ENCODE measurements at places on chromosomes 4 and X.

DNA sequence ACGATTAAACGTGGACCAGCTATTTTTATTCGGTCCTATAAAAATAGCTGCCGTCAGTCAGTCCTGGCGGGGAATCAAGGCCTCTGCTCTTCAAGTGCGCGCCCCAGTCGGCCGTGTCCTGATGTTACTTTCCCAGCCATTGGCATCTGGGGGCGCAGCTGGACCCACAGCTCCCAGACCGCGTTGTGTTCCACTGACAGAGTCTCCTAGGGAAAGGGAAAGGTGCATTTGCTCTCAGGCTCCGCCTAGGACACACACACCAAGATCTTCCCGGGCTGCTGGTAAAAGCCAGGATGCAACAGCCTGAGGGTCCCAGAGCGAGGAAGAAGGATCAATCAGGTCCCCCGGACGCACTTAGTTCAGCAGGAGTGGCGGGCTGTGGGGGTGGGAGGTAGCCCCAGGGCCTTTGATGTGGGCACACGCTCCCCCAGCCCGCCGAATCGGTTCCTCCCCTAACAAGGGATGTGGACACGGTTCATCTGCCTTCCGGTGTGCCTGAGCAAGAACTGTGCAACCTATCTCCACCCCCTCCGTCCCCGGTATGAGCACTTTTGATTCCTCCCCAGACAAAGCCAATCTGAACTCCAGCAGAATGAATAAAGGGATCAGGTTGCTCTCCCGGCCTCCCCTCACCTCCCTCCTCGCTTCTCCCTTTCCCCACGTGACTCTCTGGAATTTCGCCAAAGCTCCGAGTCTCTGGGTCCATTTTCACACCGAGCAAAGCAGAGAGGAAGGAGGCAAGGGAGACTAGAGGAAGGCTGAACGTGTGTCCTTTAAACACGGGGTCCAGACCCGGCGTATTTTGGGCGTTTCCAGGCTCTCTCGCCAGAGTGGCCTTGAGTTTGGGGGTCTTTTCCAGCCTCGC lies 626 bp upstream of the FRAS1 start:
- no peak for DNase-seq

- no peak for DNase-seq
These were observed 13.5 kb downstream of the PAGE4 start for GRCh38 chrX:49842621-49843020.

DNA sequence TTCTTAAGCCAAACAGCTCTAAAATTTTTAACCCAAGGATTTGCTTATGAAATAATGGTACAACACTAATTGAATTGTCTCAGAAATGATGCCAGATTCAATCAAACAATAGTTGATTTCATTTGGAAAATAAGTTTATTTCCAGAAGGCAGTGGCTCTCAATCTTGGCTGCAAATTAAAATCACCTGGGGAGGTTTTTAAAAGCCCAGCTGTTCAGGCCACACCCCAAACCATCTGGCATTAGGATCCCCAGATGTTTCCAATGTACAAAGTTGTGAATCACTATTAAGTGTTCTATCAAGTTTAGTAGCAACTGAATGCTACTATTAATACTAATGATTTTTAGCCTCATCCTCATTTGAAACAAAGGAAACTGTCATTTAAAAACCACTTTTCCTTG lies 22.2 kb downstream of the TMEM184C start:
- DNase-seq: no peak

- no peak for DNase-seq
These were observed 127.0 kb upstream of the ETNPPL start for GRCh38 chr4:108889696-108890483.

- peak; percentile 38 for DNase-seq
These were observed 131.4 kb upstream of the NAP1L5 start for GRCh38 chr4:88828842-88829571.

DNA sequence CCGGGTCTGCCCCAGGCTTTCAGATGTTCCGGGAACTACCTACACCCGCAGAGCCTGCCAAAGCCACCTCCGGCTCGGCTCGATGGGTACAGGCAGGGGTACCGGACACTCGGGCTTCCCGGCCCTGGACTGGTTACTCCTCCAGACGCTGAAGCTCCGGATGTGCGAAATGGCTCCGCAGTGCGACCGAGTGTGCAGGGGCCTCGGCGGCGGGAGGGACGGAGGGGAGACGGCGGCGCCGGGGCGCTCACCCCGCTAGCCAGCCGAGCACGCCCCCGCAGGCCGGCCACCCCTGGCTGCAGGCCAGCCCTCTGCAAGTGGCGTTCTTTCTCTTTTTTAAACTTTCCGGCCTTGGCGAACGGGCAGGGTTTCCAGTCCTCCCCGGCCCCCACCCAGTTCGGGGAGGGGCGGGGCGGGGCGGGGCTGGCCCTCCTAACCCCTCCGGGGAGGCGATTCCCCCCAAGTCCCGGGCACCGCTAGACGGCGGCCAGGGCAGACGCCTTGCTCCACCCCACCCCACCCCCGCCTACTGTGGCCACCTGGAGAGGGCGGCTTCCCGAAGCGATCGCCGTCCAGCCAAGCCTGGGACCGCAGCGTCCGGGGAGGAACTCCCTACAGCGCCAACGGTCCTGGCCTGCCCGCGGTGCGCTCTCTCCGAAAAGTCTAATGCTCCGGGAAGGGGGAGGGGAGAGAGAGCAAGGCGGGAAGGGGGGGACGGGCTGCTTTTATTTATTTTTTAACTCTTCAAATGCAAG lies 7.5 kb downstream of the BCOR start:
- no peak for DNase-seq

DNA sequence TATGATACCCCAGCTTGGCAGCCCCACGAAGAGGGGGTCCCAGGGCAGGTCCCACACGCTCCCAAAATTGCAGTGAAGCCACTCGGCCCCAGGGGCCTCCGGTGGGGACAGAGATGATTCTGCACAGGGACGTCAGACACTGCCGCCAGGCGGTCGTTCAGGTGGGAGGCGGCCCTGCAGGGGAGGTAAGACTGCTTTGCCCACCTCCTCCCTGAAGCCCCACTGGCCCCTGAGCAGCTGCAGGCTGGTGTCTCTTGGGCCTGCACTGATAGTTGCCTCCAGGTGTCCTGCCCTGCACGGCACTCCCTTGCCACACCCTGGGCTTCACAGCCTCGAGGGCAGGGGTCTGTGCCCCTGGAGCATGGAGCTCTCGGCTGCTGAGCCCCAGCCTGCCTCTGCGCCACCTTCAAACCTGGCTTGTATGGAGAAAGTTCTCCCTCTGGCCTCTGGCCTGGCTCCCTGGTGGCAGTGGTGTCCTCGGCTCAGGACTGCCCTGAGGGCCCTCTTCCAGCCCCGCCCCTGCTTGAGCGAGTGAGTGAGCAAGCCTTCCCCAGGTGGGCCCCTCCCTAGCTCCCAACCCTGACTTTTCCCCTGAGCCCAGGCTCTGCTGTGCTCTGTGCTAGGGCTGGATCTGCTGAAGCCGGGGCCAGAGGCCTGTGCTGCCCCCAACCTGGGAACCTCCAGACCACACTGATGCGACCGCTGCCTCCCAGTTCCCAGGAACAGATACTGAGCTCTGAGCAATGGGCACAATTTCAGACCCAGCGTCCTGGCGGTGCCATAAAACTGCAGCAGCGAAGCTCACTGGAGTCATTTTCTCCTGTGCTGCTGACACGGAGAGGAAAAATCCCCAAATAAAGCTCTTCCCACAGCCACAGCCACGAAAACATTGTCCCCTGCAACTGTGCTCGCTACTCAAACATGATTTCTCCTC lies 16.1 kb downstream of the ADRA2C start:
- DNase-seq: no peak

- no peak for DNase-seq
These were observed 172.6 kb upstream of the PSAPL1 start for GRCh38 chr4:7607156-7607910.

- DNase-seq: no peak
These were observed 32.9 kb upstream of the SPRY1 start for GRCh38 chr4:123363729-123364128.

GRCh38 chr4:73573794-73574528 lies 46.3 kb downstream of the RASSF6 start:
- DNase-seq: peak; percentile 51

DNA sequence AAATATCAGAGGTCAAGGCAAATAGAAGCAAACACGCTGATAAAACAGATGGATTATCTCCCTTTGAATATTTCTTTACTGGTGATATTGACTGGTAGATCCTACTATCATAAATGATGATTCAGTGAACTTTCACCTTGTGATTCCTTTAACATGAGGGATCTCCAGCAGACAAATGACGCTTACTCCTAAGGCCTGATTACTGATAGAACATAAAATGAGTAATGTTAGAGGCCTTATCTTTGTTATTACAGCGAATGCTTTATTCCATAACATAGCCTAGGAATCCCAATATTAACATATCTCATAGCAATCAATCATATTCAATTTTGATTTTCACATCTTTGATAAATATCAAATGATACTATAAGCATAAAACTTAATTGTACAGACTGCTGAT lies 152.3 kb downstream of the SLC10A7 start:
- no peak for DNase-seq

DNA sequence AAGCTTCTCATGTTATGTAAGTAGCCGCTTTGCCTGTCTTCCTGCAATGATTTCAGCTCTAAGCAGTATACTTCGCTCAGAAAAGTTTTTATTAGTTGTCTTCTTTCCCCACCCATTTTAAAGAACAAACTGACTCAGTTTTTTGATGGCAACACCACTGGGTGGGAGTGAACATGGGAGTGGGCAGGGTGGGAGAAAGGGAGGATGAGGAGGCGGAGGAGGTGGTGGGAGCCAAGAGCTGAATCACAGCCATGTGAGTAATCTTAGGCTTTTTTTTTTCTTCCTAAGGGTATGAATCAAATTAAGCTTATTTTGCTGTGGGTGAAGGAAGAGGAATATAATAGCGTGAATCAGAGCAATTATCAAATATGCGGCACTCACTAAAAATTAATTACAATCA lies 574.3 kb upstream of the DIPK2B start:
- peak; percentile 64 for DNase-seq

DNA sequence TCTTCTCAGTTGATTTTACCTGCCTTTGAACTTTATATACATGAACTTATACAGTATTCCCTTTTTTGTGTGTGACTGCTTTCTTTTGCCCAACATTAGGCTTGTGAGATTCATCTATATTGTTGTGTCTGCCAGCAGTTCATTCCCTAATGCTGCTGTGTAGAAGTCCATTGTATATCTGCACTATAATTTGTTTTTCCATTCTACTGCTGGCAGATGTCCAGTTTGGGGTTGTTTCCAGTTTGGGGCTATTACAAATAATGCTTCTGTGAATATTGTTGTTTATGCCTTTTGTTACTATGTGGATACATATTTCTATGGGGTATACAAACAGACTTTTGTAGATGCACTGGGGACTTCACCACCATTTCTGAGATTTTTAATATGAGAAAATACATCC lies 268.4 kb downstream of the DCTD start:
- DNase-seq: no peak

- no peak for DNase-seq
These were observed 151.1 kb downstream of the PJA1 start for GRCh38 chrX:69014200-69014599.

- DNase-seq: no peak
These were observed 96.3 kb upstream of the NKX1-1 start for GRCh38 chr4:1502501-1502886.

GRCh38 chrX:70907900-70908299 lies 611 bp downstream of the TEX11 start:
- DNase-seq: no peak

DNA sequence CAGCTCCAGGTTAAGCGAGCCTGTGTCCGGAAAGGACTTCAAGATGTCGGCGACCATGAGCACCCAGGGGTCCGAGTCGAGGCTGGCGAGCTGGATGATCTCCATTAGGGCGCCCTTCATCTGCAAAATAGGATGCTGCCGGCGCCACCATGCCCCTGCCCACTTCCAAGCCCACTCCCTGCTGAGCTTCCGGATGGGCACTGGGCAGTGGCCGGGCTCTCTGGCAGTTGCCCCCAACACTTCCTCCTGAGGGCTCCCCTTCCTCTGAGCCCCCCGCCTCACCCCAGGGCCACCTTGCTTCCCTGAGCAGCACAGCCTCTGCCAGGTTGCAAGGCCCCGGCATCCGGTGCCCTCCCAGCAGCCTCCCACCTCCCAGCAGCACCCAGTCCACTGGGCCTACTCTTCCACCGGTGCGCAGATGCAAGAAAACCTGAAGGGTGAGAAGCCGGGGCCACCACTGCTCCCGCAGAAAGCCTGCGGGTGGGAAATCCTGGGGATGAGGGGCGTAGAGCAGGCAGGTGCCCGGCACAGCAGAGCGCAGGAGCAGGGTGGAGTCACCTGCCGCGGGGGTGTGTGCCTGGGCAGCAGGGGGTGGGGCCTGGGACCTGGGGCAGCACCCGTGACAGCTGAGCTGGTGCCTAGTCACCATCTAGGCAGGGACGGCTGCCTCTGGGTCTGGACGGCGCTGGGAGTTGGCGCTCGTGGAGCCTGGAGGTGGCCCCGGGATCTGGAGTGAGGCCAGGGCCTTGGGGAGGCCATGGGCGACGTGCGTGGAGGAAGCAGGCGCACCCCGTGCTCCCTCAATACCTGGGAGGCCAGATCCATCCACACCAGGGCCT lies 17.0 kb downstream of the NELFA start:
- no peak for DNase-seq

DNA sequence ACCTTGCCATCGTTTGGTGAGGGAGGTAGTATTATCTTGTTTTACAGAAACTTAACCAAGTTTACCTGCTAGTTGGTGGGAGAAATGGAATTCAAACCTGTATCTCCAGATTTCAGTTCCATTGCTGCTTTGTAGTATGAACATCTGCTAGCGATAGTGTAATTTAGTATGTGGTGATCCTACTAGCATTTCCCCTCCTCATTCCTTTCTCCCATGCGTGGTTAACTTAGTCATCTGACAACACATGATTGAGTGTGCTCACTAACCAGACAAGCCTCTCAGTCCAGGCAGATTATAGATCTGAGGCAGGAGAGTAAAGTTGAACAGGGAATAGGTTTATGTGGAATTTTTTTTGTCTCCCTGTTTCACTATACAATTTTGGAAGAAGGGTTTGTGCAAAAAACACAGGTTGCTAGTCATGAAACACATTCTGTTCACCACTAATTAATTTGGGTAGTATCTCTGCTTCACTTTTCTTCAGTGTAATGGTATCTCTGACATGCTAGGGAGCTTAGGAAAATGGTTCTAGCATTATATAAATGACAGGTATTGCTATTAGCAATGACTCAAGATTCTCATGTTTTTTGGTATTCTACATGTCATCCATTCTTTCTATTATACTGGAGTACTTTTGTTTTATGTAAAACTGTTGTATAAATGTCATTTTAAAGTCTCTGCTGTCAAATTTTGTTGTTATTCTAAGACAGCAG lies 21.7 kb downstream of the RBPJ start:
- peak; percentile 67 for DNase-seq
